ENCODE measurements at places on chromosomes 1 and 21.

DNA sequence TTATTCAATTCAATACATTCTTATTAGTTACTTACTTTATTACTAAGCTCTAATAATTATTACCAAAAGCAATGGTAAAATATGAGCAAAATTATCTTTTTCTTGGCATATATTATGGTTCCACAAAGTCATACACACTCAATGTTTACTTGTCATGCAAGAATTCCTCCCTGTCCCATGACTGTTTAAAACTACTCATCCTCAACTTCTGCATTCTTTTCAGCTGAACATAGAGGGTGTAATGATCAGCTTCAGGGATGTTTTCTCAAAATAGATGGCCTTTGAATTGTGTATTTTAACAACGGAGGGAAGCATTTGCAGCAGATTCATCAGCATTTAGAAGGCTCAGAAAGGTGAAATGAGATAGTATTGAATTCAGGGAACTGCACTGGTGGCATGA, 499.0 kb downstream of the RWDD3 start:
- DNase-seq = no peak

GRCh38 chr1:56414728-56415224, 164.6 kb downstream of the PLPP3 start:
- peak; percentile 43 for DNase-seq

- DNase-seq = no peak
These were observed 203.6 kb downstream of the PCP4 start for GRCh38 chr21:40070871-40071270.

GRCh38 chr1:99647490-99647889, 1.6 kb downstream of the PALMD start:
- no peak for DNase-seq

DNA sequence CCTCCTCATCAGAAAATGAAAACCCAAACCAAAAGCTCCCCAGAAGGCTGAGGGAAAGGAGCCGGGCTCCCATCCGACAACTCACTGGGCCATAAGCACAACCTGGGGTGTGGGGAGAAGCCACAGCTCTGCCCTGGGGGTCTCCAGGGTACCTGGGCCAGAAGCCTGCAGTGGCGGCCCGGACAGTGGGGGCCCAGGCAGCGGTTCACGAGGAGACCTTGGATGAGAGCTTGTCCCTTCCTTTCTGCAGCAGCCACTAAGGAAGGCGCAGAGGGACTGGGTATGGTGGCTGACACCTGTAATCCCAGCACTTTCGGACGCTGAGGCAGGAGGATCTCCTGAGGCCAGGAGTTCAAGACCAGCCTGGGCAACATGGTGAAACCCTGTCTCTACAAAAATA, 17.5 kb upstream of the TRAPPC10 start:
- DNase-seq = no peak

DNA sequence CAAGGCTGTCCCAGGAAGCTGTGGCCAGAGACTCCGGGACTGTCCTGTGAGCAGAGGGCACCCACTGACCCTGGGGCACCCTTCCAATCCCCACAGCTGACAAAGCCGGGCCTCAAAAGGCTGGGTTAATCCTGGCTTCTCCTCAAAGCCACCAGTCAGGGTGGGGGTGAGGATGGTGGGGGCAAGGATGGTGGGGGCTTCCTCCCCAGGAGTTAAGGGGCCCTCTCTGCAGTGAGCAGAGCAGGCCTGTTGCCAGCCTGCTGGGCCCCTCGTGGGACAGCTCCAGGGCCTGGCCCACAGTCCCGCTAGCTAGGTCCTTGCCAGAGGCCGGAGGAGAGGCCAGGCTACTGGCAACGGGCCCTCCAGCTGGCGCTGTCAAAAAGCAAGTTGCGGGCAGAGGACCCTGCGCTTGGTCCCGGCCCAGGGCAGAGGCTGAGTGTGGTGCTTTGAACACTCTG, 37.9 kb upstream of the CCDC27 start:
- no peak for DNase-seq

- peak; percentile 22 for DNase-seq
These were observed at the start of gene CATSPER4 for GRCh38 chr1:26190373-26190987. Gene CATSPER4 (plus strand): TSS chr1:26190602. CDS start chr1:26190628, 26 bp downstream.

DNA sequence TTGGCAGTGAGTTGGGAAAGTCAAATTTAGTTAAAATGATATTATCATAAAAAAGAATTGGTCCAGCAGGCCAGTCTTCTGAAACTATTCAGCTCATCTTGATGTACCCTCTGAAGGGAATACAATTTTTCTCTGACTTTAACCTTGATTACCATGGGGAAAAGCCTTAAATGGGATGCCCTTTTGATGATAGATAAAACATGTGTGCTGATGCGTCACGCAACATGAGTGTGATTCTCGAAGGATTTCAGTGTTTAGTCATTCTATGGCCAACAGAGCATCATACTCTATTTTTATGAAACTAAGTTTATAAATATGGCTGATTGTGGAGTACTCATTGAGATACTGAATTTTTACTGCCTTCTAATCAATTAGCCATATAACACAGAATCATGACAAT, 171.5 kb downstream of the ZNF281 start:
- DNase-seq = no peak

- DNase-seq = no peak
These were observed 25.9 kb upstream of the ATP1A1 start for GRCh38 chr1:116346943-116347673.

- DNase-seq = no peak
These were observed 6.8 kb downstream of the C1orf198 start for GRCh38 chr1:230861489-230861888.

GRCh38 chr1:29239142-29239541, 2.8 kb downstream of the PTPRU start:
- DNase-seq = no peak

- no peak for DNase-seq
These were observed 23.0 kb downstream of the S100B start for GRCh38 chr21:46581780-46582307.

GRCh38 chr21:36113647-36114428, 21.0 kb upstream of the CBR3 start:
- DNase-seq = no peak

DNA sequence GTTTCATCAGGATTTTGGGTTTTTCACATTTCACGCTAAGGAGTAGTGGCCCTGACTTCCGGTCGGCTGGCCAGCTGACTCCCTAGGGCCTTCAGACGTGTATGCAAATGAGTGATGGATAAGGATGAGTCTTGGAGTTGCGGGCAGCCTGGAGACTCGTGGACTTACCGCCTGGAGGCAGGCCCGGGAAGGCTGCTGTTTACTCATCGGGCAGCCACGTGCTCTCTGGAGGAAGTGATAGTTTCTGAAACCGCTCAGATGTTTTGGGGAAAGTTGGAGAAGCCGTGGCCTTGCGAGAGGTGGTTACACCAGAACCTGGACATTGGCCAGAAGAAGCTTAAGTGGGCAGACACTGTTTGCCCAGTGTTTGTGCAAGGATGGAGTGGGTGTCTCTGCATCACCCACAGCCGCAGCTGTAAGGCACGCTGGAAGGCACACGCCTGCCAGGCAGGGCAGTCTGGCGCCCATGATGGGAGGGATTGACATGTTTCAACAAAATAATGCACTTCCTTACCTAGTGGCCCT, 23.1 kb upstream of the TNFRSF1B start:
- DNase-seq = no peak

DNA sequence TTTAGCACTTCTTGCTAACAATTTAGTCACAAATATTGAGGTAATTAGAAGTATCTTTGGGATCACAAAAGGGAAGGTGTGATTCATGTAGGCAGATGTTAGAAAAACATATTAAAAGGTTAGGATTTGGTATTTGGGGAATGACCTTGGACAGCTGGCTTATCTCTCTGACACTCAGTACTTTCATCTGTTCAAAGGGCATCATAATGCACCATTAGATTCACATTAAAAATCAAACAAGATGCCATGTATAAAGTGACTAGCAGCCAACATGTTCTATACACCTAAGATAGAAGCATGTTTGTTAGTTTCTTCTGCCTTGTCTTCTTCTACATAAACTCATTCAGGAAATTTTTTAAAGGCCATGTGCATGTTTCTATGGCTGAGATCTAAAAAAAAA, 56.5 kb upstream of the ESRRG start:
- no peak for DNase-seq

DNA sequence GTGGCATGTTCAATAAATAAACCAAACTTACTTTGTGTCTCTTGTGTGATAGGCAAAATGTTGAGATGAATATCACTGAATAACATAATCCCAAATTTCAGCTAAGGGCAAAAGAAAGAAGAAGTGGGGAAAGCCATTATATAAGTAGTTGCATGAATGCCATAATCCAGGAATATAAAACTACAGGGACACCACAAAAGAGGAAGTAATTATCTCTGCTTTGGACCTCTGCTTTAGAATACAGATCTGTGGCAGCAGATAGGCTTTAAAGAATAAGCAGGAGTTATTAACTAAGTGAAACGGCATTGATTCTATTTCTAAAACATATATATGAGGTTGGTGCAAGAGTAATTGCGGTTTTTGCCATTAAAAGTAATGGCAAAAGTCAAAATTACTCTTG, 288.5 kb upstream of the SNX7 start:
- no peak for DNase-seq

GRCh38 chr1:219171192-219171935, 2.3 kb upstream of the LYPLAL1 start:
- DNase-seq = no peak

- DNase-seq = no peak
These were observed 25.9 kb upstream of the KCNA2 start for GRCh38 chr1:110631836-110632620.

- DNase-seq = no peak
These were observed 1503.0 kb downstream of the KCNT2 start for GRCh38 chr1:195105281-195105680.

- no peak for DNase-seq
These were observed 27.1 kb downstream of the AK2 start for GRCh38 chr1:33009561-33009960.

- DNase-seq = no peak
These were observed 16.3 kb downstream of the TMEM81 start for GRCh38 chr1:205068001-205068400.

DNA sequence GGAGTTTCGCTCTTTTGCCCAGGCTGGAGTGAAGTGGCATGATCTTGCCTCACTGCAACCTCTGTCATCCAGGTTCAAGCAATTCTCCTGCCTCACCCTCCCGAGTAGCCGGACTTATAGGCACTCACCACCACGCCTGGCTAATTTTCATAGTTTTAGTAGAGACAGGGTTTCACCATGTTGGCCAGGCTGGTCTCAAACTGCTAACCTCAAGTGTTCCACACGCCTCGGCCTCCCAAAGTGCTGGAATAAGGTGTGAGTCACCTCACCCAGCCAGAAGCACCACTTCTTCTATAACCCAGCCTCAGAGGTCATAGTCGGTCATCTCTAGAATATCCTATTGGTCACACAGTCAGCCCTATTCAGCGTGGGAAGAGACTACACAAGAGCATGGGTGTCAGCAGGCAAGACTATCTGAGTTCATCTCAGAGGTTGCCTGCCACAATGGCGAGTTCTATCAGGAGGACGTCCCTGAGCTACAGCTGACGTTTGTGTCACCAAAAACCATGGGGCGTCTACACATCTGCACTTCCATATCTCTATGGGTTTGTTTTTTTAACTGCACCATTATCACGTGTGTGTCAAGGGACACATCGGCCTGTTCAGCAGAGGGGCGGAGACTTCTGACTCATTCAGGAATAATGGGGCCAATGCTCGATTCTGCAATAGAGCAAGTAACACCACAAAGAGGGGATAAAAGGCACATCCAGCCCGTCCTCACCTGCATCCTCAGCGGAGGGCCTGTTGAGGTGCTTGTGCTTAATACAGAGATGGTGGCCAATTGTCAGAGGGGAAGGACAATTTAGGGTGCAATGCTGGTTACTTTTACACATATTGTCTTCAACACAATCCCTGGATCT, 256.3 kb upstream of the IRF2BP2 start:
- DNase-seq = no peak

GRCh38 chr1:116950517-116951199, 40.9 kb downstream of the PTGFRN start:
- no peak for DNase-seq

GRCh38 chr1:90155721-90156487, 161.0 kb downstream of the ZNF326 start:
- DNase-seq = no peak

DNA sequence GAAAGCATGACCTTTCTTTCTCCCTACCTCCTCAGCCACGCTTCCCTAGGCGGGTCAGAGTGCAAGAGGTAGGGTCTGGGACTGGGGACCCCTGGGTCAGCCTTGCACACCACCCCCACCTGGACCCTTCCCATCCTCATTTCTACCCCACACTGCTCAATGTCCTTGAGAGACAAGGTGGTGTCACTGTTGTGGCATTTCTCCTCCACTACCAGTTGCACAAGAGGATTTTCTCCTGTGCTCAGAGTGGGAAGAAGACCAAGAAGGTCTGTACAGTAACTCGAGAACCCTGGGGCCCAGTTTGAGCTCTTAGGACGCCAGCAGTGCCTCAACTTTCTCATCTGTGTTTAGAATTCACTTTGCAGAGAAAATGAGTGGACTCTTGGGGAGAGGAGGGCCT, 49.4 kb upstream of the CD34 start:
- DNase-seq = no peak

DNA sequence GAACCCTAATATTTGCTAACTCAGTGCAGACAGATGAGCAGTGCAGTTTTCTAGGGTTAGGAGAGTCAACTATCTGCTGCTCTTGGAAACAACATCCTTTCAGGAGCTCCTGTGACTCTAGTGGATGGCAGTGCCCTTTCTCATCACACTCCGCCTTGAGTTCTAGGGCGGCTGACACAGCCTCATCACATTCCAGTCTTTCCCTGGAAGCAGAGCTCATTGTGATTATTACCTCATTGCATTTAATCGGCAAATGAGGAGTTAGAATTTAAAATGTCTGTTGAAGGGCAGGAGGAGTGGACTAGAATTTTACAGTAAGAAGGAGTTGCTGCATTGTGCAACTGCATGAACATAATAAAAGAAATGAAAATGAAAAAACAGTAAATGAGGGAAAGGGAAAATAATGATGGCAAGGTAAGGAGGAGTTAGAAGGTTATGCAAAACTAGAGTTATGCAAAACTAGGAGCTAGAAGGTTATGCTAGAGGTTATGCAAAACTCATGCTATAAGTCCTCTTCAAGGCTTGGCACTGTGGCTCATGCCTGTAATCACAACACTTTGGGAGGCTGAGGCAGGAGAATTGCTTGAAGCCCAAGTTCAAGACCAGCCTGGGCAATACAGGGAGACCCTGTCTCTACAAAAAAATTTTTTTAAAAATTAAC, 6.9 kb upstream of the PTGFRN start:
- DNase-seq = no peak

- no peak for DNase-seq
These were observed 340.1 kb downstream of the SETD4 start for GRCh38 chr21:35720208-35720731.

Measured in NCI-H1930 (cell line).